Upper lobe of right lung (tissue), 1 donor: ENCODE measurements at places on chromosomes 2 and 18. TPM values are rescaled to one million over a fixed set of nuclear protein-coding genes. Genes with fewer than 3 reads are reported as not detected.

- no peak for DNase-seq
Measured at GRCh38 chr2:73914667-73915066, 12.0 kb upstream of the DGUOK start.

DNA sequence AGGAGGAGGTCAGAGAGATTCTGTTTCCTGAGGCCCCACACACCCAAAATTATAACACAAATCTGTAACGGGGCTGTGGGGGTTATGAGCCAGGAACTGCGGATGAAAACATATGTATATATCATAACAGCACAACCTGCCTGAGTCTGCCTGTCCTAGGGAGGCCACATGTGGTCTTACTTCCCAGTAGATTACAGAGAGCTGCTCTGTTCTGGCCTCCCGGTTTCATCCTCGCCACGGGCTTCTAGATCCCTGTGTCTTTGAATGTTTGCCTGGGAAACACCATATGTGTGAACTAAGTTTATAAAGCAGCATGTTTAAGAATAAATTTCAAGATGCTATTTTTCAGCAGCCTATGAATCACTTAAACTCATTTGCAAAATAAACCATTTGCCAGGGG lies 124.0 kb downstream of the TMEM200C start:
- DNase-seq = no peak

- no peak for DNase-seq
Measured at GRCh38 chr2:150674283-150674682, 186.8 kb upstream of the RND3 start.

The ITGB6 gene
- total RNA-seq = 109 TPM

- DNase-seq = no peak
Measured at GRCh38 chr2:30223413-30223874, 7.9 kb upstream of the LBH start.

GRCh38 chr2:6793913-6794312 lies 71.8 kb downstream of the CMPK2 start:
- DNase-seq = no peak

The MAP2 gene
- total RNA-seq = 44.0 TPM

DNA sequence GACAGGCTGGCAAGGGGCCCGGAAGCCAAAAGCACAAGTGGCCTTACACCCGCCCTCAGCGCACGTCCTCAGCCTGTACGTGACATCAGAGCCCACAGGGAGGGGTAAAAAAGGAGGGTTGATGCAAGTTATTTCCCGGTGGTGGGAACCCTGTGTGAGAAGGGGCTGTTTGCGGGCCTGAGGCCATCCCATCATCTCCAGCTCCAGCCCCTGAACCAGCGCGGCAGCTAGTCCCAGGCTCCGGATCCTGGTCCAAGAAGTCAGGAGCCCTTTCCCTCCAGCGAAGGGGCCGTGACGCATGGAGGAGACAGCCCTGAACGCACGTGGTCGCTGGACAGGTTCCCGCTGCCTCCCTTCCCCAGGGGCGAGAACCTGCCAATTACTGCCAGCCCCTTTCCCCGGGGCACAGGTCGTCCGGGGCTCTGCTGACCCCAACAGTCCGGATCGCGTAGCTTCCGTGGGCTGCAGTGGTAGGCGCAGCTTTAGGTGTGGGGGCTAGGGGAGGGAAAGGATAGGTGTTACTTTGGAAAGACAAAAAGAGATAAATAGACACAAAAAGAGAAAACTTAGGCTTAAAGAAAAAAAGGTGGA lies 1.3 kb upstream of the LRP2 start:
- peak; percentile 82 for DNase-seq

- no peak for DNase-seq
Measured at GRCh38 chr2:154713675-154714074, 15.2 kb downstream of the KCNJ3 start.

The DSC3 gene
- total RNA-seq = 1.6 TPM

GRCh38 chr2:62186156-62186905 lies 9.6 kb upstream of the B3GNT2 start:
- no peak for DNase-seq

- no peak for DNase-seq
Measured at GRCh38 chr18:76713432-76713831, 108.9 kb upstream of the ZNF236 start.

- DNase-seq = no peak
Measured at GRCh38 chr2:55116966-55117365, 66.7 kb upstream of the RTN4 start.

The EVX2 gene
- total RNA-seq = not detected
